Putamen (tissue), 1 donor: ENCODE measurements at places on chromosomes 6 and 20.

DNA sequence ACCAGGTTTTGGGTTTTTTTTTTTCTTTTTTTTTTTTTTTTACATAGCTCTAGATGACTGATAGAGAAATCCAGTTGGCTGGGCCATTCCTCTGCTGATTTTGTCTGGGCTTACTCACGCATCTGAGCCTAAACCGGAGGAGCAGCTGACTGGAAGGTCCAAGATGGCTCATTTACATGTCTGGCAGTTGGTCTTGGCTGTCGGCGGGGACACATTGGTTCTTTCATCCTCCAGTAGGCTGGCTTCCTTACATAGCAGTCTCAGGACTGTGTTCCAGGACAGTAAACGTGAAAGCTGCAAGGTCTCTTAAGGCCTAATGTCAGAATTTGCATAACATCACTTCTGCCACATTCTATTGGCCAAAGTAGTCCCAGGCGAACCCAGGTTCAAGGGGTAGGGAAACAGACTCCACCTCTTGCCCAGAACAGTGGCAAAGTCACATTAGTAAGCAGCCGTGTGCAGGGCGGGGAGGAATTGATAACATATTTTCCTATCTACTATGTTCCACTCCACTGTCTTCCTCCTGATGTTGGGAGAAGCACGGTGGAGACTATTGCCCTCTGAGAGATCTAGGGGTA, 87.0 kb downstream of the CDH22 start:
- DNase-seq: no peak

DNA sequence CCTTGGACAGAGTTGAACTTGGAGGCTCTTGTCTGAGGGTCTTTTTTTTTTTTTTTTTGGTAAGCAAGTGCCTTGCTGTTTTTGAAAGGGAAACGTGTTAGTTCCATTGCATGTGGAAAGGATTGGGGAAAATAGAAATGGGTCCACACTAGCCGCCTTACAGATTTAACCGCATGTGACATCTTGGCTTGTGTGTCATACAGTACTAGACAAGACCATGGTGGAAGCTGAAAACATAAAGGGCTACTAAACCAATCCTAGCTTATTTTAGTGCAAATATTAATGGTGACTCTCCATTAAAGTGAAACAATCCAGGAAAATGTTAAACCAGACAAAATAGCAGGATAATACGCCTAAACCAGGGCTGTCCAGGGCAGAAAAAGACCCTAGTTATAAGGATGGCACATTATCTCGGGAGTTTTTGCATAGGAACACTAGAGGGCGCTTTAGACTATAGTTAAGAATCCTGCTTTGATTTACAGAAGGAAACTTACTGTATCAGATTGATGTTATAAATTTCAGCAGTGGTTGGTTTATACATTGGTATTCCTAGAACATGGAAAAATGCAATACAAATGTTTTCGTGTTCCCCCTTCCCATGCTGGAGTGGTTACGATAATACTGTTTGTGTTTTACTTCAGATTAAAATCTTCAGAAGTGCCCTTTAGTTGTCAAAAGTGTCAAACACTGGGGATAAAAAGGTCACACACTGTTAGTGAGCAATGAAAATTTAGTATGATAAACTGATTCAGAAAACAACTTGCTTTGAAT, 59.8 kb upstream of the DEK start:
- DNase-seq: peak; percentile 18

DNA sequence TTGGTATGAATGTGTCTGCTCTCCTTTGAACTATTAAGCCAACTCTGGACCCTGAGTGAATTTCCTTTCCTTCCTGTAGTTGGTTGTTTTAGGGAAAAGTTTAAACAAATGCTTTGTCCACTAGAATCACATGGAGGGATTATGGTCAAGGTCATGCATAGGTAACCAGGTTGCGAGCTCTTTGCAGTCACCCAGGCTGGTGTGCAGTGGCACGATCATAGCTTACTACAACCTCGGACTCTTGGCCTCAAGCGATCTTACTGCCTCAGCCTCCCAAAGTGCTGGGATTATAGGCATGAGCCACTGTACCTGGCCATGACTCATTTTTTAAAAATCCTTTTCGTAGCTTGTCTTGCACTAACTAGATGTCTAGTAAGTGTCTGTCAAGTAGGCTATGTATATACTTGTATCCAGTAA, 88.0 kb upstream of the SOX4 start:
- no peak for DNase-seq

GRCh38 chr6:38510205-38510604, 129.5 kb downstream of the BTBD9 start:
- no peak for DNase-seq

- DNase-seq: no peak
Measured at GRCh38 chr20:4089756-4090487, 74.6 kb upstream of the RNF24 start.

GRCh38 chr6:89412071-89413005, at the start of gene RRAGD:
TSS of gene RRAGD (minus strand) at chr6:89412273. CDS start at chr6:89411993, 280 bp downstream.
- DNase-seq: peak; percentile 84

DNA sequence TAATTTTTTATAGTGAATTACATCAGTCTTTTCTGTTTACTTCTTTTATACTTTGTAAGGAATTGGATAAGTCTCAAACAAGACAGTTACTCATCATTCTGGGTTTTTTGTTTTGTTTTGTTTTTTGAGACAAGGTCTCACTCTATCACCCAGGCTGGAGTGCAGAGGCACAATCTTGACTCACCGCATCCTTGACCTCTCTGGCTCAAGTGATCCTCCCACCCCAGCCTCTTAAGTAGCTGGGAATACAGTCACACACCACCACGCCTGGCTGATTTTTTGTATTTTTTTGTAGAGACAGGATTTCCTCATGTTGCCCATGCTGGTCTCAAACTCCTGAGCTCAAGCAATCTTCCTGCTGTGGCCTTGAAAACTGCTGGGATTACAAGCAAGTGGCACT, 524.3 kb downstream of the EYS start:
- DNase-seq: no peak

GRCh38 chr6:25446830-25447569, 167.8 kb downstream of the CARMIL1 start:
- DNase-seq: peak; percentile 9

- DNase-seq: no peak
Measured at GRCh38 chr20:60102665-60103210, 144.5 kb downstream of the CDH26 start.

- no peak for DNase-seq
Measured at GRCh38 chr6:155212106-155212505, 51.7 kb upstream of the CLDN20 start.

DNA sequence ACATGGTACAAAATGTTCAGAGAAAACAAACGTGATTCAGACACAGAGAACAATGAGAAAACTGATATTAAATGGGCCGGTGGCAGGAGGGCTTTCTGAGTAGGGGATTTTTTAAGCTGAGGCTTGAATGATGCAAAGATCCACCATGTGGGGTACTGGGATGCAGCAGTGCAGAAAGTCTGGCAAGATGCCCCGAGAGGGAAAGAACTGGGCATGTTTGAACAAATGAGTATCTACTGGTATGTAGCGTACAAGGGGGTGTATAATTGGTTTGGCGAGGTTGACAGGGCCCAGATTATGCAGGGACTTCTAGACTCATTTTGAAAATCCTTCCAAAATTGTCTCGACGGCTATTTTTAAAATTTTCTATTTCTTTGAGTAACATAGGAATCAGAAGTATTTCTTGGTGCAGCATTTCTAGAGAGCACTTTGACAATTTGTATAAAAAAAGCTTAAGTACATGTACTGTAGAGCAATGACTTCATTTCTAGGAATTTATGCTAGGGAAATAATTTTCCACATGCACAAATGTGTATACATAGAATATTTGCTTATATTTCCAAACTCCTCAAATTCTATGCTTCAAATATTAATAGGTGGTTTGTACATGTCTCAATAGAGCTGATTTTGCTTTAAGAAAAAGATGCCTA, 119.6 kb upstream of the DOK5 start:
- no peak for DNase-seq

DNA sequence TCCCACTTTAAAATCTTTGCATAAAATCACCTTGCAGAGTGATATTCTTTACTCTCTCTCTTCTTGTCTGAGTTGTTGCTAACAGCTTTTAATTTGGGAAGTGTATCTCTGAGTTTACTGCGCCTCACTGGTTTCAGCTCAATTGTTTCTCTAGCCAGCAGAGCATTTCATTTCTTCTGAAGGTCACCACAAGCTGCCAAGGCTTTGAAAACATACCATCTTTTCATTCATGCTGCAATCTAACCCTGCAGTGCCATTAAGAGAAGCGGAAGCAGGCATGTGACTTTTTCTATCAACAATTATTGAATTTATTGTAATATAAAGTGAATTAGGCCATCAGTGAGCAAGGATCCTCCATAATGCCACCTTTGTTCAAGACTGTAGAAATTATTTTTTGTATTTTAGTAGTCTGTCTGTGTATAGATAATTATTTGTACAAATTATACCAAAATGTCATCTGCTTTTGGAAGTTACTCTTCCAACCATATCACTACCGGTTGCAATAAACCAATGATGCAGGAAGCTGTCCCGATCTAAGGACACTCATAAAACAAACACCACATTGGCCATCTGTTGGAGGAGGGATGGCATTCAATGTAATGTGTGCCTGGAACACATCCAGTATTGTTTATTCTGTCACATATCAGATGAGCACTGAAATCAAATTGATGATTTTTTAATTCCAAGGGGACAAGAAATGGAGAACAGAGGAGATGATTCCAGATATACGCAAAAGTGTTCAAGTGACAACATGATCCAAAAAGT, 26.8 kb downstream of the HS3ST5 start:
- no peak for DNase-seq

- DNase-seq: no peak
Measured at GRCh38 chr6:124132256-124132655, 328.6 kb downstream of the NKAIN2 start.

DNA sequence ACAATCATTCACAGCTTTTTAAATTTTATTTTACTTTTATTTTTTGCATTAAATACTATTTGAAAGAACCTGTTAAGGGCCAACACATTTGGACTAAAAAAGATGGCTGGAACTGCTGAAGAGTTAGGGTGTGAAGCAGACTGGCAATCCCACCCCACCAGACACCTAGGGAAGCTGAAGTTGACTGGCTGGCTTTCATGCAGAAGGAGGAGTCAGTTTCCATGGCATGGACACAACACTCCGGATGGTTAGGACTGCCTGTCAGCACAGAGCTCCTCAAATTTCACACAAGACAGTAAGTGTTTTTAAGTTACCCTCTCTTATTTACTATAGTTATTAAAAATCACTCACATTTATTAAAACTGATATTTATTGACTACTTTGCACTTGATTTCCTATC, at the start of gene ANKRD66:
Gene ANKRD66, plus strand, starts transcription at position 238 of the 400 bp plus-strand sequence. CDS start 5,016 bp downstream, outside the sequence.
- no peak for DNase-seq

DNA sequence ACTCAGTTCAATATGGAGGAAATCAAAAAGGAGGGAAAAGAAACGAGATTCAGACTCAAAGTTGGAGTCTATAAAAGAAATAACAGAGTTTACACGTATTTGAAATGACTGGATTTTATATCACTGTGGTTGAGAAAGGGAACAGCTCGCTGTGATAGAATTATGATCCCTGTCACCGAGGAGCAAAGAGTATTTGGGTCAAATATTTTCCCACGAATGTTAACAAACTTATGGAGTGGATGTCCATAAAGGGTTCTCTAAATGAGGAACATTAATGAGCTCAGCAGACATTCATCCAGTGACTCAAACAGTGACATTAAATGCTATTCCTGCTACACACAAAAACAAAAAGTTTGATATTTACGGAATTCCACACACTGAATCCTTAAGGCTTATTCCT, 57.9 kb downstream of the FHL5 start:
- no peak for DNase-seq

GRCh38 chr6:22952097-22952496, 382.7 kb downstream of the HDGFL1 start:
- no peak for DNase-seq

- DNase-seq: no peak
Measured at GRCh38 chr20:32227744-32228688, 20.3 kb downstream of the POFUT1 start.

- no peak for DNase-seq
Measured at GRCh38 chr6:164408868-164409267, 900.5 kb downstream of the C6orf118 start.

DNA sequence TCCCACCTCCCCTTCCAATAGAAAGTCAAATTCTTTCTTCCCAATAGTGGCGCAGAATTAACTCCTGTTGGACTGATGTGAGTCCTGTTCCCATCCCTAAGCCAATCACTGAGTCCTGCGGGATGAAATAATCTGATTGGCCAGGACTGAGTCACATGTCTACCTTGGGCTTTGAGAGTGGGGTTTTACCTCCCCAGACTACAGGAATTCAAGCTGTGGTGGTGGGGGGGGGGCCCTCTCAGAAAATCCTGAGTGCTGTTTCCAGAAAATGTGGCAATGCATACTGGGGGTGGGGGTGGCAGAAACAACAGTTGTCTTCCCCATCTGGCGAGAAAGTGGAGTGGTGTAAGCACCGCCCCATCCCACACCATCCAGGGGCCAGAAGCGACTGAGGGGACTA, 65.7 kb downstream of the CTCFL start:
- DNase-seq: no peak

DNA sequence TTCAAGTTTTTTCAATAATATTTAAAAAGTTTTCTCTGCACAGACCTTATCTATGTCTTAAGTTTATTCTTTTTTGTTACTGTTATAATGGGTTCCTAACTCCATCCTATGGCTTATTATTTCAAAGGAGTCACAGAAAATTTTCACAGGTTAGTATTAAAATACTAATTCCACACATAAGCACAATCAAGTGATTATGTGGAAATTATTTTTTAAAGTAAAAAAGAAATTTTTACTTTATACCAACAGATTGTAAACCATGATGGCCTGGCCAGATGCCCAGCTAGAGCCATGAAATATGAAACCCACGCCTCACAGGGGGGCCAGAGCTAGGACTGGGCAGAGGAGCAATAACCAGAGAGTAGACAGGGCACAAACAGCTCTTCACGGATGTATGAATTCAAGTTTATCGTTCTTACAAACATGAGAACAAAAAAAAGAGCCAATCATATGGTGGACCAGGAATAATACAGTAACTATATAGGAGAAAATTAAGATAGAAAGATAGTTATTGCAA, 34.0 kb downstream of the NUDT3 start:
- DNase-seq: no peak

DNA sequence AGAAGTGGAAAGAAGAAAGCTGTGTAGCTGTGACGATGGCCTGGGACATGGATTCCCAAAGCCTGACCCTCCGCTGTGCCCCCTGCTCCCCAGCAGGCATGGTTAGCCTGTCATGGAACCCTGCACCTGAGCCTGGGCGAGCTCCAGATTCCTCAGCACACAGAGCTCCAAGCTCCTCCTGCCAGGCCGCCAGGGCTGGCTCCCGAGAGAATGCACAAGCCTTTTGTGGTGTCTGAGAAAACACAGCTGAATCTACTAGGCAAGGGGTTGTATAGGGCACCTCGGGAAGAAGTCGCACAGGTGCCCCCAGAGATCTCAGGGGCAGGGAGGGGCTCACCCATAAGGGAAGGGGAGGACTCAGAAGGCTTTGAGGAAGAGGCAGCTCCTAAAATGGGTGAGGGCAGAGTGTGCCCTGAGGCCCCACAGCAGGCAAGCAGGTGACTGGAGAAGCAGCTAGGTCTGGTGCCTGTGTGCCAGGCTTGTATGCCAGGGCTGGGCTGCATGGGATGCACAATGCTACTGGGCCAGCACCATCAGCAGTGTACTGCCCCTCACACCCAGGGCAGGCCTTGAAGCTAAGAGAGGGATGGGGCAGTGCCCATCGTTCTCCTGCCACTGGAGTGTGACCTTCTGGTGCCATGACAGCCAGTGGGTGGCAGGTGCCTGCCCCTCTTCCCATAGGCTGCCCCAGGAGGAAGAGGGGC, 64.3 kb upstream of the CD93 start:
- no peak for DNase-seq

- no peak for DNase-seq
Measured at GRCh38 chr6:40352006-40352405, 235.2 kb downstream of the LRFN2 start.
